ENCODE measurements at places on chromosomes 7 and 10. TPM values are rescaled to one million over a fixed set of nuclear protein-coding genes. Genes with fewer than 3 reads are reported as not detected.

Gene NAT16
- not detected for total RNA-seq

Gene PRTFDC1
- total RNA-seq: 2.8 TPM

Gene CISD1
- 18.0 TPM for total RNA-seq

Gene RELN
- total RNA-seq: not detected

Gene GDI2
- 275 TPM for total RNA-seq

All from airway epithelial cell (primary cell).